ENCODE measurements at places on chromosomes 3 and 15.

GRCh38 chr3:124053871-124054270 lies 61.9 kb upstream of the ROPN1 start:
- DNase-seq: no peak

DNA sequence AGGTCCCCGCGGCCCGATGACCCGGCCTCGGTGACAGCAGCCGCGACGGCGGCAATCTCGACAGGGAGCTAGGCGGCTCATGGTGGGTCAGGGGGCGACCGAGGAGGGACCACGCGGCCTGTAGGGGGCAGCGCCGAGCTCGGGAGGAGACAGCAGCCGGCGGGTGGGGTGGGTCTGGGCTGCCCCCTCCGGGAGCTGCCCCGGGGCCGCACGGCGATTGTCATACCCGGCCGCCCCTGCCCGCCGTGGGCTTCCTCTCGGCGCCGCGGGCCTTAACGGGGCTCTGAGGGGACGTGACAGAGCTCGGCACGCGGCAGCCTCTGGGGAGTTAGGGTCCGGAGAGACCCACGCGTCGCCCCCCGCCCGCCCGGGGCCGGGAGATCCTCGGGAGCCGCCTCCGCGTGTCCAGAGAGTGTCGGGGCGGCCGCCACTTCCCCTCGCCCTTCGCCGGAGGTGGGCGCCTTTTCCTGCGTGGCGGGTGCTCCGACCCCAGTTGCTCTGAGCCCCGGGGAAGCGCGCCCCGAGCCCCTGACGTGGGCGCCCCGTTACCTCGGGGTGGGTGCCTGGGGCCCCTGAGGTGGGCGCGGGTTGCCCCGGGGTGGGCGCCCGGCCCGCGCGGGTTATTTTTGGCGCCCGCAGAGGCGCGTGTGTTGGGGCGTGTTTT lies 539 bp upstream of the PLCL2 start:
- DNase-seq: no peak

DNA sequence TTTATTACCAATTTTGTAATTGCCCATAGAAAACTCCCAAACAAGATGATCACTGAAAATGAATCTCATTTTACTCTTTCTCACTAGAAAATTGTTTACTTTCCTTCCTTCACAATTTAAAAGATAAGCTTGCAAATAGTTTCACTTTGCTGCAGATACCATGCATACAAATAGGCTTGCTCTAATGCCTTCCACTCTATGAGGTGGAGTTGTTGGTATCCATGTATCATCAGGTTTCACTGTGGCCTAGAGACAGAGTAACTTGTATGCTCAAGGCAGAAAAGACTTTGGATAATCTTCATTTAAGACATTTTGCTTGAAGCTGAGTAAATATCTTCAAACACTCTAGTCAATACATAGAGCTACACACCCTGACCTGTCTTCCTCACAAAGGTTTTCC lies 60.8 kb downstream of the RYK start:
- DNase-seq: no peak

GRCh38 chr3:37474901-37475331 lies 300.5 kb upstream of the LRRFIP2 start:
- no peak for DNase-seq

DNA sequence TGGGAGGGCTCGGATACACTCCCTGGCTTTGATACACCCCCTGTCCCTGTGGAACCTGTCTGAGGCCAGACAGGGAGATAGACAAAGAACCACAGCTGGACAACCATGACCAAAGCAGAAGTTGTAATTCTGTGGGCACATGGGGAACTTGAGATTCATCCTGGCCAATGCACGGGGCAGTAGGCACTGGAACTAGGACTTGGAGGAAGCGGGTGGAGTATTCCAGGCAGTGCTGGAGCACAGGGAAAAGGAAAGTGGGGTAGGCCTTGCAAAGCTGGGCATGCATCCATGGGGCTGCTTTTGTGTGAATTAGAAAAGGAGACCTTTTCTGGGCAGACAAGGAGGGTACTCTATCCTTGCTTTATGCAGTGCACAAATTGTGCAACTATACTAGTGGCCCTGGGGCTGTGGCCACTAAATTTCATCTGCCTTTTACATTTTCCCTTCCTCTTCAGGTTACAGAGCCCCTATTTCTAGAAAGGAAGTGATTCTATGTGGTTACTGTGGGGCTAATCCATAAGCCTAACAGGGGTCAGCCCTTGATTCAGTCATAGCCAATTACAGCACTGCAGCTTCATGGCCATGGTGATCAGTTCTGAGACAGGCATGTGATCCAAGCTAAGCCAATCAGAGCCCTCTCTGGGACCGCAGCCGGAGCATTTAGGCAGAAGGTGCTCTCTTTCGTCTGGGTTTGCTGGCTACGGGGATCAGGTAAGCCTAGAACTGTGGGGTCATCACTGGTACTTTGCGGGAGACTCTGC lies 21.0 kb downstream of the CRABP1 start:
- no peak for DNase-seq

DNA sequence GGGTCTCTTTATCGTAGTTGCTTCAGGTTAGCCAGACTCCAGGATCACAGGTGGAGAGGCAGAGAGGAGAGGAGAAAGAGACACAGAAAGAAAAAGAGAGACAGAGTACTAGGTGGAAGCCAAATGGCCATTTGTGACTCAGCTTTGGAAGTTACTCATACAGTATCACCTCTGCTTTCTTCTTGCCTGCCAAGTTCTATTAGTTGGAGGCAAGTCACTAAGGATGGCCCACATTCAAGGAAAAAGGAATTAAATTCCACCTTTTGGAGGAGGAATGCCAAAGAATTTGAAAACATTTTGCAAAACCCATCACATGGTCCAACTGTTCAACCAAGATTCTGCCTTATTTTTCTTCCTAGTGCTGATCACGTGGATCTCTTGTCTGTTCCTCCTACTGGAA lies 291.1 kb downstream of the CHL1 start:
- no peak for DNase-seq

GRCh38 chr3:124409650-124410275 lies 320.5 kb upstream of the UMPS start:
- DNase-seq: no peak

GRCh38 chr15:50068016-50068415 lies 51.0 kb downstream of the ATP8B4 start:
- DNase-seq: no peak

GRCh38 chr15:39404767-39405181 lies 176.1 kb upstream of the THBS1 start:
- DNase-seq: no peak

- no peak for DNase-seq
Observed at GRCh38 chr3:34475851-34476250, 677.4 kb downstream of the PDCD6IP start.

DNA sequence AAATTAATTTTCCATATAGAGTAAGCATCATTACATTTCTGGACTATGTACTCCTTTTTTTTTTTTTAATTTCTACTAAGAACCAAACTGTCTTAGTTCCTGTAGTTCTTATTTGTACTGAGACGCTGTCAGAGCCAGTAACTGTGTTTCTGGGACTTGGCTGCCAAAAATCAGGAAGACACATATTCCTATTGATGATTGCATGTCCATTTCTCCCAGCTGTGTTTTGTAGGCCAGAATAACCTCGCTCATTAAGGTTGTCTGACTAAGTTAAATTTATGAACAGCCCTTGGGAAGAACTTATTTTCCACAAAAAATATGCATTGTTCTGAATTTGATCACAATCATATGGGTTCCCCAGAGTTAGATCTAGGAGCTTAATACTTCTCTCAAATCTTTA lies 29.5 kb downstream of the PLSCR5 start:
- DNase-seq: no peak

Data from vagina (tissue), 2 donors.